Central memory CD4-positive, alpha-beta T cell (primary cell): ENCODE measurements at places on chromosomes 1 and 21.

- DNase-seq, result no peak
Measured at GRCh38 chr1:202133989-202134388, 10.5 kb downstream of the ARL8A start.

DNA sequence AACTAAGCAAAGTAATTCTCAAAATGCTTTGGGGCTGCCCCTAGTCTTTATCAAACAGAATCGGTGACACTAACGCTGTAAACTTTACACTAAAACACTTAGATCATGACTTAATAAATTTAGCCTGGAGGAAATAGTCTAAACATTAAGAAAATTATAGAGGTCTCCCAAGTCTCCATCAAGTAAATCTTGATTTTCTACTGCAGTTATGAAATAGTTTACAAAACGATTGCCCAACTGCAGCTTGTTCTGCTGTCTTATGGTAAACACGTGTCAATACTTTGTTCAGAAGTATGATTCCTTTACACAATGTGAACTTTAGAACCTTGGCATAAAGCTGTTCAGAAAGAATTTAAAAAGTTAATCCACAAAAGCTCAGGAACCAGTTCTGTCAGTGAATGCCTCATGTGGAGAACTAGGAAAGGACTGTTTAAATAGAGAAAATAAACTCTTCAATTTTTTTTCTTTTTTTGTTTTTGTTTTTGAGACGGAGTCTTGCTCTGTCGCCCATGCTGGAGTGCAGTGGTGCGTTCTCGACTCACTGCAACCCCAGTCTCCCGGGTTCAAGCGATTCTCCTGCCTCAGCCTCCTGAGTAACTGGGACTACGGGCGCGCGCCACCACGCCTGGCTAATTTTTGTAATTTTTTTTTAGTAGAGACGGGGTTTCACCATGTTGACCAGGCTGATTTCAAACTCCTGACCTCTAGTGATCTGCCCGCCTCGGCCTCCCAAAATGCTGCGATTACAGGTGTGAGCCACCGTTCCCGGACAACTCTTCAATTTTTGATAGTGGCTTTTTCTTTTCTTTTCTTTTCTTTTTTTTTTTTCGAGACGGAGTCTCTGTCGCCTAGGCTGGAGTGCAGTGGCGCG lies 1.6 kb downstream of the DDI2 start:
- no peak for DNase-seq

DNA sequence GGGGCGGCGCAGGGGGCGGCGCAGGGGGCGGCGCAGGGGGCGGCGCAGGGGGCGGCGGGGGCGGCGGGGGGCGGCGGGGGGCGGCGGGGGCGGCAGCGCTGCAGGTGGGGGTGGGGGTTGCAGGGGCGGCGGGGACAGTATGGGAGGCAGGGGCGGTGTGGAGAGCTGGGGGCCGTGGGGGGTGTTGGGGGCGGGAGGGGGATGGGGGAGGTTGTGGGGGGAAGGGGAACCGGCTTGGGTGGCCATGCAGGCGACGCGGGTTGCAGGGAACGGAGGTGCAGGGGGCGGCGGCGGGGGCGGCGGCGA lies 13.0 kb upstream of the SLC19A1 start:
- DNase-seq, result no peak

- no peak for DNase-seq
Measured at GRCh38 chr1:116544588-116545358, 26.1 kb downstream of the CD58 start.

DNA sequence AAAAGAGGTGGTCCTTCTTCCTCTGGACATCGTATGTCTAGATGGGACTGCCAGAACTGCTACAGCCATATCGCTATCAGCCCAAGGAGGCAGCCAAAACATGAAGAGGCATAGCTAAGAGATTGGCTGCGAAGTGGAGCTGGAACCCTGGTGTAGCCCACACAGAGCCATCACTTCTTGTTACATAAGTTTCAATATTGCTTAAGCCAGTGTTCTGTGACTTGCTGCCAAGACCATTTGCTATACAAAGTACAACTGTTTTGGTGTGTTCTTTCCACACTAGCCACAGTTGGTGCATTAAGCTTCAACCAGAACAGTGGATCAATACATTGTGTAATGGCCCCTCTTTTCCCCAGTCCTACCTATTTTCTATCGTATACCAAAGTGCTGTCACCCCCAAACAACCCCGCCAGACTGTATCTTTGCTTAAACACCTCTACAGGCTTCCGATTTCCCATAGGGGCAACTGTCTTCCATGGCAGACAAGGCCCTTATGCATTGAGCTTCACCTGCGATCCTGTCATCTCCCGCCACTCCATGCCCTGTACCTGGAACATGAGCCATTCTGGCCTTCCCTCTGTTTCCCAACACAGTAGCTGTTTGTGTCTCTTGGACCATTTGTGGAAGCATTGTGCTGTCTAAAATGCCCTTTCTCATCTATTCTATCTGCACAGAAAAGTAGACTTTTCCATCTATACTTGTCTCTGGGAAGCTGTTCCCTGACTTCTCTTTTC lies 241.8 kb downstream of the TTLL7 start:
- no peak for DNase-seq

DNA sequence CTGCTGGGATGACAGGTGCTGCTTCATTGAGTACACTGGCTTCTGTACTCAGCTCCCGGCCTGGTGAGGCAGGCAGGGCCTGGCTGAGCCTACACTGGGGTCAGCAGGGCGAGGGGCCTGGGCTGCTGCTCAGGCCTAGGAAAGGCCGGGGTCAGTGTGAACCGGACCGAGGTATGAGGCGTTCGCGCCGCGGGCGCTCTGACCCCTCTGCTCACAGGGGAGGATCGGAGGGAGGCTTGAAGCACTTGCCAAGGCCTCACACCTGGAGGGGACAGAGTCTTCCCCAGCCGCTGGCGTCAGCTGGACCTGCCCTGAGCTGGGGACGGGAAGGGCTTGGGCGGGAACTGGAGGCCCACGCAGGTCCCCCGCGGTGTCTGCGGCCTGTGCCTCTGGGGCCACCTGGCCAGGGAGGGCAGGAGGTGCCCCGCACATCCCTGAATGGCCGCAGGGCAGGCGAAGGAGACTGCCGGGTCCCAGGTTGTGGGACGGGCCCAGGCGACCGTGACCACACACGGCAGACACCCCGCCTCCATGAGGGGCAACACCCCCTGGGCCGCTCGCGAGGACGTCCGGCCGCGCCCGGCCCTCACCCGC lies 466 bp downstream of the PEX10 start:
- no peak for DNase-seq

DNA sequence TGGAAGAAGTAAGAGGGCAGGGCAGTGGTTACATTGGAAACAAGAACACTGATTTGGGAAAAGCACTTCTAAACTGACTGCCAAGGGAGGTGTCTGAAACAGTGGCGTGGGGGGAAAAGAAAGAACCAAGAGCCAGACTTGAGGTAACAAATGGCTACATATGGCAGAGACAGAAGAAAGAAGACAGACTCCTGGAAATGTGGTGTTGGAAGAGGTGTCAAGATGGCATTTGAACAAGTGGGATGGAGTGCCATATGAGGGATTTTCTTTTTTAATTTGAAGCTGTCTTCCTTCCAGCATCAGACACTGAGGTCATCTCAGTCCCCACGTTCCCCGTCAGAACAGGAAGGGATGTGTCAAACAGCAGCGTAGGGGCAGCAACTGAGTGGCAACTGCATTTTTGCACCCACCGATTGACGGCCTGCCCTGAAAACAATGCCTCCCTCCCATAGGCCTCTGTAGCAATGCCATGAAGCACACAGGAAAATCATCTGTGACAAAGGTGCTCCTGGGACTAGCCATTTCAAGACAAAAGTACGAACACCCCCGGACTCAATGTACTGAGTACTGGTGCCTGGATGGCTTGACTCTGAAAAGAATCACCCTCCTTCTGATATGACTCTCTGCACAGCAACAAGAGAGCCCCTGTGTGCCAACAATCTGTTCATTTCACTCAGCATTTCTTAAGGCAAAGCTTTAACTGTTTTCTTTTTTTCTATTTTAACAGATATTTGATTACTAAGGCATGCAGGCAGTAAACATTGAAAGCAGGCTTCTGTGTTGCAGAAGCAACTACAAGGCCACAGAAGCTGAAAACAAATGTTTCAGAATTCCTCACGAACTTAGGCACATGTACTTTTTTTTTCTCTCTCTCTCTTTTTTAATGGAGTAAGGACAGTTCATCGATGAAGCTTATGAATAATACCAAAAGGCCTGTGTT lies 37.0 kb downstream of the LPAR3 start:
- DNase-seq, result no peak

DNA sequence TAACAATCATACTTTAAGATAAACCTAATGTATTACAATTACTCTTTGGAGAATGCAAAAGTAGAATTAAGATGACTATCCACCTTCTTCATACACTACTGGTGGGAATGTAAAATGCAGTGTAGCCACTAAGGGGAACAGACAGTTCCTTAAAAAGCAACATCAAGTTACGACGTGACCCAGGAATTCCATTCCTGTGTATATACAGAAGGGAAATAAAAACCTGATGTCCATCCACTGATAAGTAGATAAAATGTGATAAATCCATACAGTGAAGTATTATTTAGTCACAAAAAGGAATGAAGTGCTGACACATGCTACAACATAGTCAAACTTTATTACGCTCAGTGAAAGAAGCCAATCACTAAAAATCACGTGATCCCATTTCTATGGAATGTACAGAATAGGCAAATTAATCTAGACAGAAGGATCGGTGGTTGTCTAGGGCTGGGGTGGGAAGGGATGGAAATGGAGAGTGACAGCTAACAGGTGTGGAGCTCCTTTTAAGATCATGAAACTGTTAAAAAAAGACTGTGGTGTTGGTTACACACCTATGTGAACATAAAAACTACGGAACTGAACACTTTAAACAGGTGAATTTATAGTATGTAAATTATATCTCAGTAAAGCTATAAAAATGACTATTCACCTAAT lies 42.1 kb downstream of the NRIP1 start:
- DNase-seq, result no peak

GRCh38 chr1:30526652-30527345 lies 196.6 kb downstream of the MATN1 start:
- no peak for DNase-seq

- DNase-seq, result no peak
Measured at GRCh38 chr1:12445257-12445656, 172.8 kb downstream of the DHRS3 start.

DNA sequence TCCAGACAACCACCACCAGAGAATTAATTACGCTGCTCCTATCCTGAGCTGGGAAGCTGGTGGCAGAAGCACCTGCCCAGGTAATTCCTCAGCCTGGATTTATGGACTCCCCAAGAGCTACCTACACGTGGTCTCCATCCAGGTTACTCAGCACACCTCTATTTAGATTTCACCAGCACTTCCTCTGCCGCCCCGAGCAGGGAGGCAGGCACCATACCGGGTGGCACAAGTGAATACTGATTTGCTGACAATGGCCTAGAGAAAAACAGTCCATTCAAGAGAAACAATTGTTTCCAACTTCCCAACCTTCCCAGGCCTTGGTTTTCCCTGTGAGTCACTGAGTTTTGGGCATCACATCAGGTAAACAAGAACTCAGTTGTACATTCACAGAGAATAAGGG lies 134.3 kb downstream of the MATN1 start:
- DNase-seq, result no peak

GRCh38 chr1:66502086-66502485 lies 31.9 kb upstream of the SGIP1 start:
- DNase-seq, result no peak

GRCh38 chr1:11935057-11935412 lies 518 bp downstream of the PLOD1 start:
- no peak for DNase-seq

- peak; percentile 15 for DNase-seq
Measured at GRCh38 chr1:206713070-206713469, 28.4 kb downstream of the MAPKAPK2 start.

GRCh38 chr1:43981135-43981491 lies 2.1 kb downstream of the B4GALT2 start:
- DNase-seq, result no peak

- no peak for DNase-seq
Measured at GRCh38 chr21:31531967-31532366, 127.5 kb upstream of the SOD1 start.

GRCh38 chr21:45670731-45671130 lies 27.2 kb downstream of the PCBP3 start:
- no peak for DNase-seq

DNA sequence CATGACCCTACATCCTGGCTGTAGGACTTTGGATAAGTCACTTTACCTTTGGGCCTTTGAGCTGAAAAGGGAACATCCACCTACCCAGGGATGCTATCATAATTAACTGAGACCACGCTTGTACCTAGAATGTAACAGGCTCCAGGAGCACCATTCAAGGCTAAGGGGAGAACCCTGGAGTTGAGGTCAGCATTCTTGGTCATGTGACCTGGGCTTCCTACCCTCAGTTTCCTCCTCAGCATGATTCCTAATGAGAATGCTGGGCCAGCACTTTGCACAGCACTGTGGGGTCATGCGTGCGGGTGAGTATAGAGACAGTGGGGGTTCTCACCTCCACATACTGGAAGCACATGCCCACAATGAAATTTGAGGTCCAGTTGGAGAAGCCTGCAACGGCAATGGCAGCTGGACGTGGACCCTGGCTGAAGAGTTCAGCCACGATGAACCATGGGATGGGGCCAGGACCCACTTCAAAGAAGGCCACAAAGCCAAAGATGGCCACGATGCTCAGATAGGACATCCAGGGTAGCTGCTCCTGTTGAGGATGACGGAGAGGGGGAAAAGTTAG lies 31.3 kb downstream of the SLC2A1 start:
- DNase-seq, result no peak

GRCh38 chr1:183477986-183478781 lies 5.9 kb downstream of the SMG7 start:
- no peak for DNase-seq

GRCh38 chr1:31122101-31122735 lies 56.7 kb upstream of the PUM1 start:
- DNase-seq, result no peak
